Adrenal gland (tissue), 19 donors: ENCODE measurements at places on chromosomes 16 and 17. TPM values are rescaled to one million over a fixed set of nuclear protein-coding genes. Genes with fewer than 3 reads are reported as not detected.

GRCh38 chr17:15346066-15346595, 4.7 kb upstream of the TEKT3 start:
- H3K27ac ChIP-seq: no peak overlapping the region
- peaks cover 8% of the 10 kb centered on the region for H3K4me1 ChIP-seq
- H3K36me3 ChIP-seq: no peaks in the 10 kb centered on the region
- DNase-seq: no peak

DNA sequence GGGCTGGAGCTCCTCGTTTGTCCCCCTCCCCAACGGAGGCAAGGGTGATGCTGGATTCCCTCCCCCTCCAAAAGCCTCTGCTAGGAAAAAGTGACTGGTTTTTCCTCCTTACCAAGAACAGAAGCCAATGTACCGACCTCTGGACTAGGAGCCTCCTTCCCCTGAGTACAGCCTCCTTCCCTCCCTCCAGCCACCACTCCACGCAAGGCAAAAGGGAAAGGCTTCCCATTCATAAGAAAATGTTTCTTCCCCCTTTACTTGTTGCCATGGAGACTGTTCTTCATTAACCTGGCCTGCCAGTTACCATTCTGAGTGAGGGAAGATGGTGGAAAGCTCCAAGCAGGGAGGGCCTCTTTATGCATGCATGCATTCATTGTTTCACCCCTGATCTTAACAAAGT, 4.3 kb upstream of the PIMREG start:
- no peaks in the 10 kb centered on the region for H3K4me1 ChIP-seq
- H3K27me3 ChIP-seq: no peaks in the 10 kb centered on the region
- DNase-seq: no peak
- H3K4me3 ChIP-seq: no peak overlapping the region
- no peak overlapping the region for H3K27ac ChIP-seq

- no peaks in the 10 kb centered on the region for H3K27me3 ChIP-seq
- no peak overlapping the region for H3K4me3 ChIP-seq
- no peak for DNase-seq
These were observed 26.1 kb upstream of the XYLT1 start for GRCh38 chr16:17496891-17497290.

- H3K27ac ChIP-seq: no peak overlapping the region
- no peak overlapping the region for H3K4me3 ChIP-seq
- DNase-seq: no peak
- H3K36me3 ChIP-seq: no peaks in the 10 kb centered on the region
These were observed 587.9 kb downstream of the CDH13 start for GRCh38 chr16:83214671-83215070.

- peaks cover 56% of the 10 kb centered on the region for H3K36me3 ChIP-seq
- H3K27me3 ChIP-seq: no peaks in the 10 kb centered on the region
- no peak overlapping the region for H3K4me3 ChIP-seq
- no peak overlapping the region for H3K27ac ChIP-seq
- no peak for DNase-seq
These were observed 5.6 kb downstream of the CIAO3 start for GRCh38 chr16:734981-735881.

GRCh38 chr17:40106760-40107521, 6.6 kb upstream of the NR1D1 start:
- peak overlapping the region; percentile 96 for H3K27ac ChIP-seq
- no peaks in the 10 kb centered on the region for H3K27me3 ChIP-seq
- no peak for DNase-seq

- no peaks in the 10 kb centered on the region for H3K4me1 ChIP-seq
- DNase-seq: no peak
- no peak overlapping the region for H3K27ac ChIP-seq
- no peaks in the 10 kb centered on the region for H3K36me3 ChIP-seq
- no peaks in the 10 kb centered on the region for H3K27me3 ChIP-seq
These were observed 8.3 kb downstream of the CDH16 start for GRCh38 chr16:66910175-66910940.

DNA sequence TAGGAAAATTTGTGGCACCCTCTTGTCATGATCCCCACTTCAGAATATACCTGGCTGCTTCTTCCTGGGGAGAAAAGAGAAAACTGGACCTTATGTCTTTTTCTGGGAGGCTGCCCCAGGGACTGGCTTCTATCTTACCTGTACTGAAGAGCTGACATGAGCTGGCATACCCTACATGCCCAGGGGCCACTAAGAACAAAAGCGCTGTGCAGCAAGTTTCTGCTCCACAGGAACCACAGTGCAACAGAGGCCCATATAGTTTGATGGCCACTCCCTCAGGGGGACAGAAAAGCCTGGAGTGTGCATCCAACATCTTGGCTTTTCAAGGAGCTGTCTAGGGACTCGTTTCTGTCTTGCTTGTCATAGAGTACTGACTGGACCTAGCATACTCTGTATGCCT, 96.8 kb upstream of the NACA2 start:
- no peaks in the 10 kb centered on the region for H3K4me1 ChIP-seq
- no peaks in the 10 kb centered on the region for H3K36me3 ChIP-seq
- H3K4me3 ChIP-seq: no peak overlapping the region
- no peak for DNase-seq
- H3K27ac ChIP-seq: no peak overlapping the region
- H3K27me3 ChIP-seq: no peaks in the 10 kb centered on the region

- no peak overlapping the region for H3K4me3 ChIP-seq
- no peaks in the 10 kb centered on the region for H3K36me3 ChIP-seq
- no peak for DNase-seq
These were observed 13.6 kb upstream of the RASD1 start for GRCh38 chr17:17509601-17510425.

DNA sequence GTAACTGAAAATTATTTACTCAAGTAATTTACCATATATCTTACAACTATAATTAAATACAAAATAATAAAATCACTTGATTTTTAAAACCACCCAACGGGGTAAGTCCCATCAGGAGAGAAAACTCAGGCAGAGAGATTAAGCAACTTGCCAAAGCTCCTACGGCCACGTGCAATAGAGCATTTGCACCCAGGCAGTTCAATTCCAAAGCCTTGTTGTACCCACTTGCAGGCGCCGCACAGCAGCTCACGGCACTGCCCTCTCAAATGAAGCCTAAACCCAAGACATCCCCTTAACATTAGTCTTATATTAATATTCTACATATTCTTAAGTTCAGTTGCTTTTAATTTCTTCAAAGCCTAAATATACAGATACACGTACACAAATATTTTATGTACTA, 75.7 kb downstream of the SPAG9 start:
- H3K36me3 ChIP-seq: no peaks in the 10 kb centered on the region
- no peaks in the 10 kb centered on the region for H3K27me3 ChIP-seq
- no peak for DNase-seq
- peaks cover 62% of the 10 kb centered on the region for H3K4me1 ChIP-seq

DNA sequence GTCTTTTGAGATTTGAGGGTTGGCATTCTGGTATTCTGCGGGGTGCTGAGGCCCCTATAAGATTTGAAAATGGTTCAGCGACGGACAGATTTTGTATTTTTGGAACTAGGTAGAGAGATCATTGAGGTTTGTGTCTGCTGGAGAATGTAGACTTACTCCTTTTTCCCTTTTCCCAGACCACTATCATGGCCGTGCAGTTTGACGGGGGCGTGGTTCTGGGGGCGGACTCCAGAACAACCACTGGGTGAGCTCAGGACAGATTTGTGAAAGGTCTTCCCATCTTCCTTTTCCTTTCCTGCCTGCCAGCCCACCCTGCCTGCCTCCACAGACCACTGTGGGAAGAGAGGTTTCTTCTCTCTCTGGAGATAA, 572 bp downstream of the PSMB6 start:
- peaks cover 21% of the 10 kb centered on the region for H3K36me3 ChIP-seq
- H3K27me3 ChIP-seq: no peaks in the 10 kb centered on the region
- peaks cover 6% of the 10 kb centered on the region for H3K4me1 ChIP-seq
- DNase-seq: no peak
- H3K4me3 ChIP-seq: peak overlapping the region; percentile 79
- H3K27ac ChIP-seq: no peak overlapping the region

DNA sequence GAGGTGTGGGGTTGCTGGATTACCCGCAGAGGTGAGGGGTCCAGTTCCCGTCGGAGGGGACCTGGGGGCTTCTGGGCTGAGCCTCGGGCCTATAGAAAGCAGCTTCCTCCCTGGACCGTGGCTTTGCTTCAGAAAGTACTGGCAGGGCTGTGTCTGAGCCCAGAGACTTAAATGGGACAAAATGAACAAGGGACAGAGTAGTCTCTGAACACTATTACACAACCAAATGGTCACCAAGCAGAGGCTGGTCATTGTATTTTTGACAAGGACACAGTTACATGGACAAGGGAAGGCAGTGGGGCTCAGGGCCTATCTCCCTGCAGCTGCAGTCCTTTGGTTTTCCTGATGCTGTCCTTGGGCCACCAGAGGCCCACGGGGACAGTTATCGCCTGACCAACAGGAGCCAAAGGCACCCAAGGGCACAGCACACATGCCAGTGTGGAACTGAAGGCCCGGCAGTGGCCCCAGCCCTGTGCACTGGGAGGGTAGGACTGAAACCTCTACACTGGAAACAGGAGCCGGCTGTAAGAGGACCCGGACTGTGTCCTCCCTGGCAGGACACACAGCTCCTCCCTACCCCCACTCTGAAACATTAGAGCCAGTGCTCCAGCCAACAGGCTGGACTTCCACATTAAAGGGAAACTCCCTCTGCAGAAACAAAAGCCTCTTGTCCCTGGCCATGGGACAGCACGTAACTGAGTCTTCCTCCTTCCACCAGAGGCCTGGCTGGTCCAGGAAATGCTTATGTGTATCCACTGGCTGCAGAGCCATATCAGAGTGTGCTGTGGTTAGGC, 26.0 kb upstream of the ERN1 start:
- peak overlapping the region; percentile 10 for H3K4me3 ChIP-seq
- H3K36me3 ChIP-seq: no peaks in the 10 kb centered on the region
- peaks cover 21% of the 10 kb centered on the region for H3K4me1 ChIP-seq

DNA sequence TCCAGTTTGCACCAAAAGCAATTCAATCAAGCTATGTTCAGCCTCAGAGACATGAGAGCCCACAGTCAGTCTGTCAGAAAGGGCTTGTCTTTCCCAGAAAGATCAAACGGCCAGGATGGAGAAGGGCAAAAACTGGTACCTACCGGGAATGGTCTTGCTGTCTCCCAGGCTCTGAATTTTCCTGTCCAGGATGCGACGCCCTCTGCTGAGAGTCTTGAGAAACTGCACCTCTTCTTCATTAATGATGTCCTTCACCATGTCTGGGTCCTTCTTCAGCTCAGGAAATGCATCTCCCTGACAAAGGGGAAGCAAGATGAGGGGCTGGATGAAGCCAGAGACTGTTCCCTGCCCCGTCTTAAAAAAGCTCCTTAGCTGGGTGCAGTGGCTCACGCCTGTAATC, 15.8 kb upstream of the EXOSC6 start:
- H3K27ac ChIP-seq: no peak overlapping the region
- H3K4me3 ChIP-seq: no peak overlapping the region
- no peaks in the 10 kb centered on the region for H3K36me3 ChIP-seq

DNA sequence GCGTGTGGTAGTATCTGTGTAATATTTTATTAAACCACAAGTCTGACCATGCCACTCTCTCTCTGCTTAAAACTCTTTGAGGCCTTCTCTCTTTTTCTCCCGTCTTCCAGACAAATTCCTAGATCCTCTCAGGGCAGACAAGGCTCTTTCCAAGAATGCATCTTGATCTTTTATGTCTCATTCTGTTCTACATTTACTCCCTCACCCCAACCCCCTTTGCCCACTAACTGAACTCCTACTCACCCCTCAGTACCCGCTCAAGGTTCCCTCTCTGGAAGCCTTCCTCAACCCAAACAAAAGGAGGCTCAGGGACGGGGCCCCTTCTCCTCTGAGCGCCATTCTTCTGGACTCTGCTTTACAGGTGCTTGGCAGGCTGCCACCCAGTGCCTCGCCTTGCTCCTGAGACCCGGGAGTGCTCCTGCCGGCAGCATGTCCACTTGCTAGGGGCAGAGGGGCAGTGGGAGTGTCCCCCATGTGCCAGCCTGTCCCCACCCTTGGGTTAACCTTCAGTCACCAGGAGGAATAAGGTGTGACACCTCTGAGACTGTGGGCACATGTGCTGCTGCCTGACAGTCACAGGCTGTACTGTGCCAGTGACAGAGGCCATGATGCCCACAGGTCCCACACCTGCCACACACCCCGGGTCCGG, 9.2 kb downstream of the SLC13A2 start:
- no peak for DNase-seq
- no peaks in the 10 kb centered on the region for H3K36me3 ChIP-seq
- H3K27me3 ChIP-seq: no peaks in the 10 kb centered on the region
- no peaks in the 10 kb centered on the region for H3K4me1 ChIP-seq
- no peak overlapping the region for H3K4me3 ChIP-seq
- H3K27ac ChIP-seq: no peak overlapping the region

GRCh38 chr16:89741342-89742014, 20.1 kb downstream of the ZNF276 start:
- no peak overlapping the region for H3K27ac ChIP-seq
- no peaks in the 10 kb centered on the region for H3K27me3 ChIP-seq
- H3K36me3 ChIP-seq: no peaks in the 10 kb centered on the region
- H3K4me3 ChIP-seq: no peak overlapping the region
- H3K4me1 ChIP-seq: no peaks in the 10 kb centered on the region

- no peaks in the 10 kb centered on the region for H3K27me3 ChIP-seq
- DNase-seq: no peak
- H3K27ac ChIP-seq: no peak overlapping the region
- H3K4me3 ChIP-seq: peak overlapping the region; percentile 9
- peaks cover 76% of the 10 kb centered on the region for H3K4me1 ChIP-seq
These were observed 22.2 kb downstream of the CLTC start for GRCh38 chr17:59641799-59642484.

DNA sequence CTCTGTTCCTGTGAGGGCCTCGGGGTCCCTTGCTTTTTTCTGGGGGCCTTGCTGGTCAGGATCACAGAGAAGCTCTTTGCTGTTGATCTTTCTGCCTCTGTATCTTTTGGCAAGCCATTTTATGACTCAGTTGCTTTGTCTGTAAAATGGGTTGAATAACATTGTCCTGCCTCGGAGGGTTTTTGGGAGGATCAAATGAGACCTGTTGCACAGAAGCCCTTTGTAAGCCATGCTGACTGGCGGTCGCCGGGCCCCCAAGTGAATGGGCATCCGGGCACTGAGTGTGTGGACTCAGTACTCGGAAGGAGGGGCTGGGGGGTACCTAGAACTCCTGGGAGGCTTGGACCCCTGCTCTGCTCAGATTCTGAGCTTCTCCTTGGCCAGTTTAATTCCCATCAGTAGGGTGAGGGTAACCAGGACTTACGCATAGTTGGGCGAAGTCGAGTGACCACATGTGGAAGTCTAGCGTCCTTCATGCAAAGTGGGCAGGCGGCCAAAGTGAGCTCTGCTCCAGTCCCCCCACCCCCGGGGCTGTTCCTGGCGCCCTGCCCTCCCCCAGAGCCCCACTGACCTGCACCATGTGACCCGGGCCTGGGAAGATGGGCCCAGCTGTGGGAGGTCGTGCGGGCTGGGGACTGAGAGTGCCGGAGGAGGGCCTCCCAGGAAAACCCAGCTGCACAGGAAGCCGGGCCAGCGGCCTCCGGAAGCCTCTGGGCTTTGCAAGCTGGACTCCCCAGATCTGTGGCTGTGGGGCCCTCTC, 284.0 kb downstream of the SEC14L1 start:
- H3K4me3 ChIP-seq: no peak overlapping the region
- peak; percentile 95 for DNase-seq
- peaks cover 98% of the 10 kb centered on the region for H3K4me1 ChIP-seq
- peak overlapping the region; percentile 90 for H3K27ac ChIP-seq

Gene HBQ1
- not detected for total RNA-seq

Gene PLLP
- total RNA-seq: 9.0 TPM

Gene ABCA3
- total RNA-seq: 30.8 TPM

Gene MYH13
- total RNA-seq: not detected

Gene USP32
- 36.2 TPM for total RNA-seq

Gene PROCA1
- not detected for total RNA-seq

Gene ALOX12B
- not detected for total RNA-seq

Gene MAF
- total RNA-seq: 79.9 TPM

Gene GNG13
- total RNA-seq: not detected

Gene CYBA
- total RNA-seq: 374 TPM

Gene KRTAP4-1
- not detected for total RNA-seq
